RWPE1 (cell line): ENCODE measurements at places on chromosomes 2 and 18.

GRCh38 chr18:8004792-8005191, 437.7 kb downstream of the PTPRM start:
- DNase-seq, result no peak

- DNase-seq, result peak; percentile 12
Observed at GRCh38 chr2:54396107-54396506, 60.0 kb upstream of the SPTBN1 start.

DNA sequence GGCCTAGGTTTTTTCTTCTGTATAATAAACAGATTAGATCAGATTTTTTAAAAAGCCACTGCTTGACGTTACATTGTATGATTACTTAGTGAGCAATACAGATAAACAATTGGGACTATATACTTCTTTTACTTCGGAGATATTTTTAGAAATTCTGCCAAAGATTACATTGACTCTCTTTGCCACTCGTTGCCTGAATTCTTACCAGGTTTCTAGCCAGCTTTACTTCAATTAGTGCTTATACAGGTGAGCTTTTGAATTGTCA, 156.6 kb downstream of the HAUS1 start:
- DNase-seq, result no peak

DNA sequence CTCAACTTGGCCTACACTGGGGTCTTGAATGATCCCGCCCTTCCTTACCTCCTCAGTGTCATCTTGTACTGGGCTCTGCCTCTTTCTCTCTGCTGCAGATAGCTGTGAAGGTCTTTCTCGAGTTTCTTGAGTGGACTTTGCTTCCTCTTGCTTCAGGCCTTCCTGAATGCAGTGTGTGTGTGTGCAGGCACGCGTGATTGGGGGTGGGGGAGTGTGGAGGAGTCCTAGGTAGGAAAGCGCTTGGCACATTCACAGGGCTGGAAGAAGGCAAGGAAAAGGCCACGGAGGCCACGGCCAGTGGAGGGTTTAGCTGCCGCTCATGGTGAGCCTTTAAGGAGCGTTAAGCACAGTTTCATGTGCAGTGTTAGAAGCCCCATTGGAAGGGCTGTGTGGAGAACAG, 5.5 kb downstream of the RALB start:
- no peak for DNase-seq

- no peak for DNase-seq
Observed at GRCh38 chr2:238855299-238855698, 7.4 kb downstream of the TWIST2 start.
